ENCODE measurements at places on chromosomes 5 and 9.

GRCh38 chr5:177430140-177430951 lies 3.9 kb downstream of the GRK6 start:
- no peak for DNase-seq

- DNase-seq: no peak
Measured at GRCh38 chr5:4418084-4418483, 722.0 kb upstream of the ADAMTS16 start.

DNA sequence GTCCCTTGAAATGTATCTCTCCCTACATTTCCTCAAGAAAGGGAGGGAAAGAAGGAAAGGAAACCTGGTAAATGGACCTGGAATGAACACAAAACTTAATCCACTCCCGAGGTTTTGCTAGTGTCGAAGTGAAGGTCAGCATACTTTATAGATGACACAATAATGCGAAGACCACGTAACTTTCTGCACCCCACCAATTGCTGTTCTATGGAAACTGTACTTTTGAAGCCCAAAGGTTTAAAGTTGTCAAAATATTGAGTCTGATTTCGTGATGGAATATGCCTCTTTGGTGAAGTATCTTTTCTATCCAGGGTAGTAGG lies 103.7 kb downstream of the SNCAIP start:
- DNase-seq: no peak

DNA sequence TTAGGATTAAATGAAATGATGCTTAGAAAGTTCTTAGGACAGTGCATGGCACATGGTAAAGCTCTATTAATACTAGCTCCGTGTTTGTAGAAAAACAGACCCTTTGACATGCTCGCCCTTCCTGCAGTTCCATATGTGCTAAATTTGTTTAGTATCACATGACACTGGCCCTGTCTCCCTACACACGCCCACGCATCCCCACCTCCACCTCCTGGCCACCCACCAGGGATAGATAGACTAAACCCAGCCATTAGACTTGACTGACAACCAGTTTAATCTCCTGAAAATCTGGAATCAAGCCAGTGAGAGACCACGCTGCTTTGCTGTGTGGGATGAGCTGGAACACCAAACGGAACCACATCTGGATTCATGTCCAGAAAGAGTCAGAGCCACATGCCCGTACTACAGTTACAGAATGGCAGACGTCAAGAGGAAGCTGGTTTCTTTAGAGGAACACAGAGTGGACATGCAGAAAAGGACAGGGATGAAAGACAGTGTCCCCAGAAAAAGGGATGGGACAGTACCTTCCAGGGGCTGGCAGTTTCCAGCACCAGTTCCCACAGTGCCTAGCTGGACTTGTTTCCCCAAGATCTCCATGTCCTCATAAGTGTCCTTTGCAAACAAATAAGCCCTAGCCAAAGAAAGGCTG lies 186.1 kb downstream of the PDZD2 start:
- no peak for DNase-seq

DNA sequence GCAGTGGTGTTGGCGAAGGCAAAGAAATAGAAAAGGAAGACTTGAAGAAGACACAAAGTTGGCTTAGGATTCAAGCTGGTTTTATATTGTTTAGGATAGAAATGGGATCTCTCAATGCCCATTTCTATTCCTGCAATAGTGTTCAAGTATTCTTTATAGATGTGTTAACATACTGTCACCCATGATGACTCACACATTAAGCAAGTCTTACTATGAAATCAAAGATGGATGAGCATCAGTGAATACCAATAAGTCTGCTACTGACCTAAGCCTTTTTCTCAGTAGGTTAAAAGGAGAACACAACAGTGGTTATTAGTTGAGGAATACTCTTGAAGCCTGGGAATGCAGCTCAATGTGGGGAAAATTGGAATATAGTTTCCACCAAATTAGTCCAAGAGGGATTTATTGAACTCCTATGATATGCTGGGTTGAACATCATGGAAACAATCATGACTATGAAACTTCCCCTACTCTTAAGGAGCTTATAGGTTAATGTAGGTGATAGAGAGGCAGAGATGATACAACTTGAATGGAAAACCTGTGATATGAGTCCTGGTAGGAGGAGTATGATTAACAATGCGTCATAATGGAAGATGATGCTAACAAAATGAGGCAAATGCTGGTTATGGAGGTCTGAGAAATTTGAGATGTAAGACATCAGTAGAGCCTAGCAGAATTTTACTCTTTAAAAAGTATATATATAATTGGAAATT lies 417.1 kb upstream of the DAP start:
- DNase-seq: no peak

DNA sequence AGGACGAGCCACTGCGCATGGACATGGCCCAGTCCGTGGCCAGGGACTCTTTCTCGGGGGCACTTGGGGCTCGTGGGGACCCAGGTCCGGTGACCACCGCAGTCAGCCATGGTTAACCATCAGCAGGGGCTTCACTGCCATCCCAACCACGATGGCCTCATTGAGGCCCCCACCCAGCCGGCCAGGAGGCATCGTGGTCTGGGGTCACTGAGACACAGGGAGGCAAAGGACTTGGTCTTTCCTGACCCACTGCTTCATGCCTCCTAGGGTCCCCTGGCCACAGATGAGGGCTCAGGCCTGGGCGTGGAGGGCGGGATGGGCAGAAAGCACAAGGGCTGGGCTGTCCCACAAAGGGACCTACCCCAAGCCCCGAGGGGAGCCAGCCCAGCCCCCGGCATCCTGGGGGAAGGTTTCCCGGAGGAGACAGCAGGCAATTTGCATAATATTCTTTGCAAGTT lies 6.6 kb downstream of the NACC2 start:
- no peak for DNase-seq

- no peak for DNase-seq
Measured at GRCh38 chr5:55313870-55314617, 6.3 kb downstream of the MTREX start.

DNA sequence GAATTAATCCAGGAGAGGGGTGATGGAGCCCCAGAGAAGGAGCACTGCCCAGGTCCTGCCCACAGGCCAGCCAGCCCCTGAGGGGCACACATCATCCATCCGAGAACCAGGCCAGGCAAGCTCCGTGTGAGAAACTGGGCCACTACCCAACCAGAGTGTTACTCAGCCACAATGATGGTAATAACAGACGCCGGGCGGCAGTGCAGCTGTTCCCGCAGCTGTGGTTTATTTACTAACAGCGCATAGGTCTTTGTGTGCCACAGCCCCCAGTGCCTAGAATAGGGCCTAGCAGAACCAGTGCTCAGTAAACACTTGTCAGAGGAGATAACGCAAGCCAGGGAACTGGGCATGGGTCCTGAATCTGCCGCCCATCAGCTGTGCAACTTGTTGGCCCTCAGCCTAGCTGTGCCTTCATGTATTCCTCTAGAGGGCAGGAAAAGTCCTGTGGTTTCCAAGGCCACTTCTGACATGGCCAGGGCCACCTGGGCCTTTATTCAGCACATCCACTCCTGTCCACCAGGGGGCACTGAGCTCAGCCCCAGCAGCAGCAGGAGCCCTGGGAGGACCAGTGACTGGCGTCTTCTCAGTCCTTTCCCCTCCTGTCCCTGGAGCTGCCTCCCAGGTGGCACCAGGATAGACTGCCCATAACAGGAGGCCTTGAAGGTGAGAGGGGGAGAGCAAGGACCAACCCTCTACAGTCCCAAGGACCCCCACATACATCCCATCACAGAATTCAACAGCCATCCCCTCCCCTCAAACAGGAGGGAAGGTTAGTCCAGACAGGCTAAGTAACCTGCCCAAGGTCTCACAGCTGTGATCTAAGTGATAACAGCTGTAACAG lies 2.1 kb downstream of the MXD3 start:
- DNase-seq: peak; percentile 80

DNA sequence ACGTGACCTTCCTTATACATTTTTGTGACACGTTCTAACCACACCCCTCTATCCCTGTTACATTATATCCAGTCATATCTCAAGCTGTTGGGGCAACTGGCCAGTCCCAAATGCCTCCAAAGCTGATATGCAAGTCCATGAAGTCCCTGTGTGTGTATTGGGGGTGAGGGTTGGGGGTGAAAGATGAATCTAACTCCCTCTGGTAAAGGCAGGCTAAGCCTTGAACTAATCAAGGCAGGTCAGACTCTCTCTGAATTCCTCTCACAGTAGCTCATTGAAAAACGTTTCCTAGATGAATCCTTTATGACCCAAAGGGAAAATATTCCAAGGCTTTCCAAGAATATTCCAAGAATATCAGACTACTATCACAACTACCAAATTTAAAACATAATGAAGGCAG lies 174.4 kb downstream of the MUSK start:
- DNase-seq: no peak

- no peak for DNase-seq
Measured at GRCh38 chr5:7492371-7492770, 96.4 kb downstream of the ADCY2 start.

DNA sequence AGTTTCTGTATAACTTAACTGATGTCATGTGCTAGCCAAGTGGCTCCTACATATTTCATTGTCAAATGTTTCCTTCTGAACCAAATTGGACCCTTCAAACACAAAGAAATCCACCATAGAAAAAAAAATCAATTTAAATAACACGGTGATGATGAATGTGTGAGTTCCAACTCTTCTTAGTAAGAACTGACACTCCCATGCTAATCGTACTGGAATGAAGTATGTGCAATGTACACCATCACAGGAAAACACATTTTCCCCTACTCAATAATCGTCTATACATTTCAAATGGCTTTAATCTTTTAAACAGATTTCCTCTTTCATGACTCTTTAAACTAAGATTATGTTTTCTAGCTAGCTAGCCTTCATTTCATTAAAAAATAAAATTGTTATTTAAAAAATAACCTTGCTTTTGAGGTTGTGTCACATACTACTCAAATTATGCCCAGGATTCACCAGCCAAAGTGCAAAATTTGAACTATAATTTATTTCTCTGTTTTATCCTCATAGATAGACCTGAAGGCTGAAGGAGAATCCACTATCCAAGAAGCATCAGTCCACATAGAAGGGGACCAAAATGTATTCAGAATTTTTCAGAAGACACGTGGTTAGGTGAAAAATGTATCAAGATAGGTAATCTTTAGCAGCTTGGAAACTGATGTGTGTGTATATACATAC lies 131.0 kb upstream of the ITGA1 start:
- DNase-seq: no peak

GRCh38 chr5:172758077-172758833 lies 12.7 kb downstream of the DUSP1 start:
- no peak for DNase-seq

DNA sequence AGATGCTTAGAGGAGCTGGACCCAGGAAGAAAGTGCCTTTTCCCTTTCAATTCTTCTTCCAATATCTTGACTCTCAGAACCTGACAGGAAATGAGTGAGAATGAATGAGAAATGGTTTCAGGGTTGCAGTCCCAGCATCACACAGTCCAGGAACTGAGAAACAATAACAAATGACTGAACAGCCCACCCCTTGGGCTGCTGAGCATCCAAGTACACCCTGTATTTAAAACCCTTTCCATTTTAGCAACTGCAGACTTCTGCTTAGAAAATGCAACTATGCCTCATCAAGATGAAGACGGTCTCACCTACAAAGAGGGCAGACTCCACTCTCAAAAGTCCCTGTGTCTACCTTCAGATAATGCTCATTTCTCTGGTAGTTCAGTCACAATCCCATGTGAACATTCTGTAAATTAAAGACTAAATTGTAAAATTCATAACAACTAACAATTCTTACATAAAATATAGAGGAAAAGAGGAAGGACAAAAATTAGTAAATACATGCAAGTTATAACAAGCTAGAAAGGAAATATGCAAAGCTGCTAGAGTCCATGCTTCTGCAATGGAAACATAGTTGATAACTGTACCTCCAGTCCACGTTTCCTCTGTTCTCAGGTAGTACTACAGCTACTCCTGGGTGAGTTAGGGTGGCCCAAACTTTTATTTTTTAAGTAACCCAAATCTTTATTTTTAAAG lies 316.5 kb downstream of the ICE1 start:
- no peak for DNase-seq

DNA sequence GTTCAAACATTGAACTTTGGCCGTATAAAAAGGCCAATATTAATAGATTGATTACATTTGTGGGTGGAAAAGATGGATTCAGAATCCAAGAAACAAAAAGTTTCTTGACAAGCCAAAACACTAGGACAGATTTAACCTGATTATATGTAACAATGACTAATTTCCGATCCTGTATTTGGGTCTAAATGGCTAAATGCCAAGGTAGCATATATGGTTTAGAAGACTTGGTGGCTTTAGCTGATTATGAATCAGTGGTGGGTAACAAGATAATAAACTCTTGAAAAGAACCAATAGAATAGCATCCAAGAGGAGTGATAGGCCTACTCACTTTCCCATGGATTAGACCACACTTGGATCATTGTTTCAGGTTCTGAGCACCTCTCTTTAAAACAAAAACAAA lies 21.8 kb upstream of the ANP32B start:
- no peak for DNase-seq

DNA sequence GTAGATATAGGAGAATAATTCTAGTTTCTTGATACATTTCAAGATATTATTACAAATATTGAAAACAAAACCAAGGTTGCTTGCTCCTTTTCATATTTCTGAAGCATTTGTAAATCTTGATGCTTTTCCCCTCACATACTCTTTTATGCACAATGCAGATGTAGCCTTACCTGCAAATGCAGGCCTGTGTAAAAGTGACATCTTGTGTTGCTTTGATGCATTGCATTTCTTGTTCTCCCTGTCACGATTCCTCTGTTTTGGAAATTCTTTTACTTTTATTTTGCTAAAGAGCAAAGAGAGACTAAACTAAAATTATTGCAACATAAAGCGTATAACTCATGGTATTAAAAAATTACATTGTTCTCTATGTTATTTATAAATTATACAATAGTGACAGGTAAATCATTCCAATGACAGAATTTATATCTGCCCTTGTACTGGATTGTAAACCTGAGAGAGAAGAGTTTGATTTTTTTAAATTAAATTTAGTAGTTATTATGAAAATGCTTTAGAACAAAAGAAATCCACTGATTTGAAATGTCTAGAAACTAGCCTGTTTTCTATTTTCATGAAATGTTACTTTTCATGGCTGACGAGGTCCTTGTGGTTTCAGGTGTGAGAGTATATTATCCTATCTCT lies 970.0 kb downstream of the MAT2B start:
- DNase-seq: no peak

DNA sequence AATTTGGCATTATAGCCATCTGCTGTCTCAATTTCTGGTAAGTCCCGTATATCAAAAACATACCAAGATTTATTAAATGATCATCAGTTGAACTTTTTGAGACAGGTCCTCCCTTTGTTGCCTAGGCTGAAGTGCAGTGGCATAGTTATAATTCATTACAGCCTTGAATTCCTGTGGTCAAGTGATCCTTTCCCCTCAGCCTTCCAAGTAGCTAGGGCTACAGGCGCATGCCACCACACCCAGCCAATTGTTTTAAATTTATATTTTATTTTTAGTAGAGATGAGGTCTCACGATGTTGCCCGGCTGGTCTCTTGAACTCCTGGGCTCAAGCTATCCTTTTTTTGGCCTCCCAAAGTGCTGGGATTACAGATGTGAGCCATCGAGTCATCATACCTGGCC lies 418.9 kb downstream of the ARHGEF28 start:
- no peak for DNase-seq
